ENCODE measurements at places on chromosomes 11 and 22. TPM values are rescaled to one million over a fixed set of nuclear protein-coding genes. Genes with fewer than 3 reads are reported as not detected.
A peak's percentile ranks its signal among the peaks of the same experiment; 100 is the strongest.

- DNase-seq: peak; percentile 9
These were observed 3.7 kb downstream of the SERPIND1 start for GRCh38 chr22:20777420-20778177.

DNA sequence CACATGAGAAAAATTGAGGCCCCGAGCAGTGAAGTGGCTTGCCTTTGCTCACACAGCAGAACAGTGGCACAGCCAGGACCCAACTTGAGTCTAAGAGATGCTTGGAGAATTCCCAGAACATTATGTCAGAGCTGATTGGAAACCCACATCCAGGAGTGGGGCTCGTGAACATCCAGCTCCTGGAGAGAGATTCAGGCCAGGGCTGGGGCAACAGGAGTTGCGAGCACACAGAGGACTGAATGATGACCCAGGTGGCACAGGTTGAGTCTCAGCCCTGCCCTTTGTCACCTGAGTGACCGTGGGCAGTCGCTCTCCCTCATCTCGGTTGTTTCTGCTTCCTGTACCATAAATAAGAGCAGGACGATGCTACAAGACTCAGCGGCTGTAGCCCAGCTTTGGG lies 102.6 kb downstream of the MYO18B start:
- DNase-seq: no peak

- no peak for DNase-seq
These were observed 22.6 kb upstream of the E2F8 start for GRCh38 chr11:19263333-19263732.

MEI1 gene
- not detected for total RNA-seq

- DNase-seq: no peak
These were observed 10.2 kb upstream of the KMT5B start for GRCh38 chr11:68223275-68223674.

- DNase-seq: no peak
These were observed 38.5 kb downstream of the SIK3 start for GRCh38 chr11:117059611-117060148.

RBX1 gene
- total RNA-seq: 43.8 TPM

GGTLC2 gene
- total RNA-seq: not detected
